ENCODE measurements at places on chromosomes 11 and 22. TPM values are rescaled to one million over a fixed set of nuclear protein-coding genes. Genes with fewer than 3 reads are reported as not detected.

Gene MMP7
- total RNA-seq, result not detected

DNA sequence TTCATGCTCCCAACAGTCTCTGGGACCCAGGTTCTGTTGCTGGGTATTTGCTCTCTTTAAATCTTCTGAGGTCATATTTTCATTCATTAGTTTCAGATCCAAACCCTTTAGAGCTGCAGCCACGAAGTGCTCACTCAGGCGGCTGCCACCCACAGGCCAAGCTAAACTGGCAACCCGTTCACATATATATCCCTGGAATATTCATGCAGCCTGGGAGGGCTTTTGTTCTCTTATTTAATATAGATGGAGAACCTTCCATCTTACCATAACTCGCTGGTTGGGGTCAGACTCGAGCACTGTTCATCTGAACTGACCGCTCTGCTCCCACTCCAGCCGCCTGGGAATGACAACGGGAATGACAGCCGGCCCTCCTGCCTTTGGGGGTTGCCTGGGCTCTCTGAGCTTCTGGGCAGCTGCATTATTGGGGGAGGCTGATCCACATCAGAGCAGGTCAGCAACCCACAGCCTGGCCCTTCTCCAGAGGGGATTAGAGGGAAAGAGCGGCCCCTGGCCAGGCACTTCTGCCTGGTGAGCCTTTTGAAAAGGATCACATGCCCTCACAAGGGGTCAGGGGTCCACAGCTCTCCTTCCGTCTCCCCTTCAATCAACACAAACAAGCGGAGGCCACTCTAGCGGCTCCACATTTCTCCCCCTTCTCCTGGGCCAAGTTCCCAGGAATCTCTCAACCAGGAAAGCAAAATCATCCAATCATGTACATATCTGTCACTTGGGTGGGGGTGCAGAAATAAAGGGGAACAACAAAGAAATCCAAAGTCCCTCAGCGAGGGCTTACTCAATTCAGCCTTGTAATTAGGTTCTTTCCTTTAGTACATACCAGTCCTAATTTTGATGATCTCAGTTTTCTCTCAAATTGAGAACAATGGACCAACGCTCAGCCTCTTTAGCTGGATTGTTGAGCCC is 11.8 kb downstream of the TMEM184B start:
- no peak for DNase-seq

DNA sequence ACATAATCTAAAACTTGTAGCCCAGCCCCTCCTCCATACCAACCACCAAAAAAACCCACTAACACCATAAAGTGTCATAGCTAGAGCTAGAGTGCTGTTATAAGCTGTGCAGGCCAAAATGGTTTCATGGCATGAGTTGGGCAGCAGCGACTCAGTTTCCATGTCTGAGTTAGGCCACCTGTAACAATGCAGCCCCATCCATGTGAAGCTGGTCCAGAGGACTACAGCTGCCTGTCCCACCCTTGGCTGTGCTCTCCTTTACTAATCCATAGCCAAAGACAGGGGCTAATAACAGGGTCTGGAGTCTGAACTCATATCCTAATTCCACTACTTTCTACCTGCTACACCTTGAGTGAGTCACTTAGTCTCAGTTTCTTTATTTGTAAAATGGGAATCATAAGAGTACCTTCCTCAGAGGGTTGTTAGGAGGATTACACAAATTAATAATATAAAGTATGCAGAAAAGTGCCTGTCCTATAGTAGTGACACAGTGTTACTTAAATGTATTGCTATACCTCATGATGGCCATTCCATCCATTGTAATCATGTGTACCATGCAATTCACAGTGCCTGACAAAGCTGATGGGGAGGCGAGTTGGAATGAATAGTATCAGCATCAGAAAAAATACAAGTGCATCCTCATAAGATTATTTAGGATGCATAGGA is 20.6 kb downstream of the KCNQ1OT1 start:
- no peak for DNase-seq

GRCh38 chr22:47474895-47475294 is 712.4 kb downstream of the TBC1D22A start:
- no peak for DNase-seq

GRCh38 chr11:121763526-121763925 is 310.8 kb upstream of the SORL1-AS1 start:
- DNase-seq, result no peak

GRCh38 chr22:27345691-27346090 is 455.9 kb downstream of the MN1 start:
- no peak for DNase-seq

Gene ANO5
- total RNA-seq, result not detected

DNA sequence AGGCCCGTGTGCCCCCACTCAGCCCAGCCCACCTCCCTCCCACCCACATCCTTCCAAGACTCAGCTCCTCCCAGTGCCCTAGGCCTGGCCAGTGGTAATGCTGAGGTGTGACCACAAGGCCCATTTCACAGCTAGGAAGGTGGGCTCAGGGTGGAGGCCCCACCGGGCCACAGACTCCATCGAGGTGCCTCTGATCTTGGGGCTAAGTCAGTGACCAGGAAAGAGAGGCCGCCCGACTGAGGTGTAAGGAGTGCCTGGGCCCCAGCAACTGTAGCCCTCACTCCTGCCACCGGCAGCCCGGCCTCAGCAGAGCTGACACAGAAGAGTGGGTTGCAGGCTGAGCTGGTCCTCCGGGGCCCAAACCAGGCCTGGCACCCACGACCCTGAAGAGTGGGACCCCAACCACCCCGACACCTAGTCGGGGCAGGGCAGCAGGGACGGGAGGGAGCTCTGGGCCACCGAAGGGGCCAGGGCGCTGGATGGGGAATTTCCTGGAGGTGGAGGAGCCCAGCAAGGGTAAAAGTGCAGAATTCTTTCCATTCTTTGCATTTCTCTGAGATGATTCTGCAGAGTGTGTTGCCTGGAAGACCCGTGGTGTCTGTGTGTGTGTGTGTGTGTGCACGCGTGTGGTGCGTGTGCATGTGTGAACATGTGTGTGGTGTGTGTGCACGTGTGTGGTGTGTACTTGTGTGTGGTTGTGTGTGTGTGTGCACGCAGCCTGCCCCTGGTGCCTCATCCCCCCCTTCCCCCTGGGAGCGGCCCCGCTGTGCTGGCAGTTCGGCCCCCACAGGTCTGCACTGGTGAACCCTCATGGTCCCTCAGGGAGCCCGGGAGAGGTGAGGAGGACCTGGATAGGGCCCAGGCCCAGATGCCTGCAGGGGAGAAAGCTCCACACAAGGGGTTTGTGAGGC is 8.3 kb upstream of the PIM3 start:
- DNase-seq, result no peak

- DNase-seq, result no peak
Measured at GRCh38 chr11:111045407-111045803, 200.1 kb upstream of the POU2AF2 start.

Gene C11orf21
- total RNA-seq, result 38.2 TPM

DNA sequence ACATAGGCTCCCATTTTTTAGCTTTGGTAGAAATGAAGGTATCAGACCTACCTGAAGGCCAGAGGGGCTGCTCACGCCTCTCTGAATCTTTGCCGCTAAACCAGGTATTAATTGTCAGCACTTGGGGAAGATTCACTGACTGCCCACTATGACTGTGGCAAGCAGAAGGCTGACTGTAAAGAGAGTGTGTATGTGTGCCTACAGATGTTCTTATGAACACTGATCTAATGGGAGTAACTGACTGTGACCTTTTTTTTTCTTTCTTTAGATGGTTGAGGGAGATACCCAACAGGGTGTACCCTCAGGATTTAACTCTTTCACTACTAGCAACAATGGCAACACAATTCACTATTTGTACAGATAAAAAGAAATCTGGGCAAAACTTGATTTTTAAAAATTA is at the start of gene RAG2:
Gene RAG2 (minus strand): TSS at position 186 of the 400 bp plus-strand sequence. CDS start 4,068 bp downstream, outside the sequence.
- DNase-seq, result no peak

DNA sequence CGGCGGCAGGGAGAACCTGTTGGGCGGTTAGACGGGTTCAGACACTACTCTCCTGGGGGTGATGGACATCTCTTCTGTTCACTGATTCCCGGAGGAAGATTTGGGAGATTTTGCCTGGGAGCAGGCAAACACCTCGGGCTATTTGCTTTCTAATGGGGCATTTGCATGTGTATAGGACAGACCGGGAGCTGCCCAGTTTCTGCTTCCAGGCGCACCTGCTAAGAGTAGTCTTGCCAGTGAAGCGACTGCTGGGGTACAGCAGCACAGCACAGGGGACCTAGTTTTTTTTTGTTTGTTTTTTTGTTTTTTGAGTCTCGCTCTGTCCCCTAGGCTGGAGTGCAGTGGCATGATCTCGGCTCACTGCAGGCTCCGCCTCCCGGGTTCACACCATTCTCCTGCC is 6.8 kb upstream of the H19 start:
- no peak for DNase-seq

DNA sequence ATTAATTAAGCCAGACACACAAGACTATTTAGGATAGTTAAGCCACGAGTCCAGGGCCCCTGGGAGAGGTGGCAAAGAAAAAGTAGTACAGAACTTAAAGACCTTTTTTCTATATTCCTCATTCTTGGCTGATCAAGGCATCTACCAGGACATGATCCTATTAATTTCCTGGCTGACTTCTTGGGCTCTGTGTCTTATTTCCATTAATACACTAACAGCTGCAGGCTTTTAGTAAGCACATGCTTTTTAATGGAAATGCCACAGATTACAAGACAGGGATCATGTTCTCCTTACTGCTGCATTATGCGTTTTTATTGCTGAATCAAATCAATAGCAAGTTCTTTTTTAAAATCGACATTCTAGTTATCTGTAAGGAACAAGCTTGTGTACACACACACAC is 35.2 kb downstream of the BTG4 start:
- no peak for DNase-seq
